ENCODE measurements at places on chromosomes 11 and 22.

- no peak for DNase-seq
Observed at GRCh38 chr11:126390272-126390867, 34.9 kb downstream of the ST3GAL4 start.

- no peak for DNase-seq
Observed at GRCh38 chr11:130581646-130582045, 133.2 kb downstream of the ADAMTS15 start.

DNA sequence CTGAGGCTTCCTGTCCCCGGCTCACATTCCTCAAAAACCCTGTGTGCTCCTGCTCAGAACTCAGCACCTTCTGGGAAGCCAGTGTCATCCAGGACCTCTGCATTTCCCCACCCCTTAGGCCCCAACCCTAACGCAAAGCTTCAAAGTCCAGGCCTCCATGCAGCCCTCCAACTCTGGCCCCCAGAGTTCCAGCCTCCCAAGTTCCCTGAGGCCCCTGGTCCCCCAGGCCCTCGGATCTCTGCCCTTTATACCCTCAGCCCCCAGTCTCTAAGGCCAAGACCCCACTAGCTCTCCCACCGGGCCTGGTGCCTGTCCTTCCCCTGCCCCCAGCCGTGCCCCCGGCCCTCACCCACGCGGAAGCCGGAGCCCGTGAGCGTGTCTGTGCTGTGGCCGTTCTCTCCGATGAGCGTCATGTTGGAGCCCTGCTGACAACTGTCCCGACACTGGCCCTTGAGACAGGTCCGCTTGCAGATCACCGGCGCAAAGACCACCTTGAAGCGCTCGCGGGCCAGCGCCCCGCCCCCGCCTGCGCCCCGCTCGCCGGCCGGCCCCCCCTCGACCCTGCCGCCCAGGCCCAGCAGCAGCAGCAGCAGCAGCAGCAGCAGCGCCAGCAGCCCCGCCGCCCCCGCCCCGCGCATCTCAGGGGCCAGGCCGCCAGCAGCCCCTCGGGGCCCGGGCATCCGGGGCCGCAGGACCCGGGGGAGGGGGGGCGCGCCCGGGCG is 718 bp downstream of the LTBP3 start:
- no peak for DNase-seq

GRCh38 chr11:62538470-62539237 is 8.0 kb downstream of the AHNAK start:
- DNase-seq, result no peak

DNA sequence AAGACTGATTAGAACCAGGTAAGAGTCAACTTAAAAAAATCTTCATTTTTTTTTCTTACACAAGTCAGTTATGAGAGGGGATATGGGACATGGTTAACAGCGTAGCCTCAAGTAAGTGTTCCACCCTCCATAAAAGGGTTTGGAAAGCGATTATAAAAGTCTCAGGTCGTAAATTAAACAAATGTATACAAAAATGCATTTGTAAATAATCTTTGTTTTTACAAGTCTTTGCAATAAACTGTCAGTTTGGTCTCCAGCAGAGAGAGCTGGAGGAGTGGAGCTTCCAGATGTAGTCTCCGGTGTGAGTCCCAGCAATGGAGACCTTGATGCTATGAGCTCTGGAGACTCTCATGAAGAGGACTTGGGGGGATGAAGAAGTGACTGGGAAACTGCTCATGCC is 99.8 kb upstream of the TP53AIP1 start:
- DNase-seq, result no peak

GRCh38 chr22:29136782-29137700 is 64.2 kb downstream of the KREMEN1 start:
- DNase-seq, result no peak

- no peak for DNase-seq
Observed at GRCh38 chr11:10502770-10503169, 38.2 kb downstream of the RNF141 start.

- no peak for DNase-seq
Observed at GRCh38 chr11:100683126-100683525, 4.0 kb upstream of the ARHGAP42 start.

GRCh38 chr11:20061776-20062175 is 98.5 kb downstream of the DBX1 start:
- DNase-seq, result no peak

DNA sequence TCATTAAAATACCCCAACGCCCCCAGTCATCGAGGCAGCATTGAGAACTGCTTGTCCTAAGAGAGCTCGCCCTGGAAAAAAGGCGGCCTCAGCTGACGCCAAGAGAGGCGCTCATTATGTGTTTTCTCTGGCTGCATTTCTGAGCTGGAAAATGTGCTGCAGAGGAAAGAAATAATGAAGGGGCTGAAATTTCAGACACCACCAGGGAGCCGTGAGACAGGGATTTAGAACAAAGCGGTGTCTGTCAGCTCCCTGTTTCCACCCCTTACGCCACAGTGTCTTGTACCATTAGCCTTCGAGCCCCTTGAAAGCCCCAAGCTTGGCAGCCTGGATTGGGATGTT is 14.4 kb downstream of the USH1C start:
- no peak for DNase-seq

DNA sequence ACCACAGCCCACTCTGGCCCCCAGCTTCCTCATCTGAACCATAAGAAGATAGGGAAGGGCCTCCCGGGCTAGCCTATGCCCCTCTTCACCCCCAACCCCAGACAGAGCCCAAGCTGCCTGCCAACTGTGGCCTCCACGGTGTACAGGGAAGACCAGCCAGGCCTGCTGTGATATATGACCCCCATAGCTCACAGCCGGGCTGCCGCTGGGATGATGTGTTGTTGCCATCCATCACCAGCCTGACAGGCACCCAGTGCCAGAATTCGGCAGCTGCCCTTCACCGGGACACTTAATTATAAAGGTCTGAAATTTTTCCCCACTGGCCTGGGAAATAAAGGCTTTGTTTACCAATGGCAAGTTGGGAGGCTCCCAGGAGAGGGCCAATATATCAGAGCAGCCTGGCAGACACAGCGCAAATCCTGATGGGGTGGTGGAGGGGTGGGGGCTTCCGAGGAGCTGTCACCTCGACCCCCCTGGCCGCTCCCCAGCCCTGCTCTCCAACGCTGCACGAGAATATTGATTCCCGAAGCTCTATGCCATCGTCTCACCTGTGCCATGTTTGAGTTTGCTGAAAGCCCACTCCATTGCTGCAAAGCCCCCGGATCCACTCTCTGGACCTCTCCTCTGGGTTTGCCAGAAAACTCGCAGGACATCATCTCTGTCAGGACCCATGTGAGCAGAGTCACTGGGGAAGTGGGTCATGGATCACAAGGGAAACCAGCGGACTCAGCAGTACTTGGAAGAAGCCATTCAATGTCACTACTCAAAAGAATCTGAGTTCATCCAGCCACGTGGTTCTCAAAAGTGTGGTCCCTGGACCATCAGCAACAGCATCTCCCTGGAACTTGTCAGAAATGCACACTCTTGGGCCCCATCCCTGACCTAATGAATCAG is 296.9 kb downstream of the MN1 start:
- DNase-seq, result no peak

DNA sequence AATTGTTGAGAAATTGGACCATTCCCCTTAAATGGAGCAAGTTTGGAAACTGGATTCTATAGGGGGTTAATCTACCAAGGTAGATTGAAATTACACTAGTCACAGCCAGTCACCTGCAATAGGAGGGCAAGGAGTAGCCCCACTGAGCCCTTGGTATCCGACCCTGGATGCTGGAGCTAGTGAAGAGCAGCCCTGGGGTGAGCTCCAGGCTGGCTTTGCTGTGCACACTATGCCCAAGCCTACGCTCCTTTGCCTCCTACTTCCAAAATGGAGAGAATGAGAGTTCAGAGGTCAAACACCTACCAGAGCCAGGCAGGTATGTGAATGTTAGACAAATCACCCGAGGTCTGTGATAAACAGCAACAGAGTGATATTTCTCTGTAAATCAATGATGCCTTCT is 23.7 kb downstream of the SNU13 start:
- DNase-seq, result no peak

- peak; percentile 89 for DNase-seq
Observed at GRCh38 chr11:119422809-119423508, at the start of gene THY1. Gene THY1, minus strand, starts transcription at chr11:119423172. Its CDS starts 2,267 bp downstream, at chr11:119420905.

GRCh38 chr11:96168623-96169022 is 174.4 kb downstream of the MAML2 start:
- DNase-seq, result peak; percentile 83

All from AG20443 (cell line).